Activated T-helper 1 cell treated with anti-CD3 and anti-CD28 coated beads, Interleukin-12 subunit alpha, Interleukin-12 subunit beta, Interleukin-2, Interleukin-4 antibody, amounts not matched to agents 30 ng/mL and 10 ng/mL and 1 ng/mL, durations not matched to agents 14 hours and 24 hours and 36 hours (primary cell): ENCODE measurements at places on chromosomes 4 and X.
A peak's percentile ranks its signal among the peaks of the same experiment; 100 is the strongest.

GRCh38 chr4:74539044-74539790 is 94.3 kb downstream of the AREG start:
- H3K36me3 ChIP-seq: no peaks in the 10 kb centered on the region
- H3K27ac ChIP-seq: no peak overlapping the region
- peaks cover 5% of the 10 kb centered on the region for H3K27me3 ChIP-seq
- H3K4me3 ChIP-seq: no peak overlapping the region
- no peak for DNase-seq

GRCh38 chr4:56250776-56251175 is 136.5 kb downstream of the AASDH start:
- no peak overlapping the region for H3K27ac ChIP-seq
- peaks cover 18% of the 10 kb centered on the region for H3K27me3 ChIP-seq
- no peak for DNase-seq
- H3K36me3 ChIP-seq: no peaks in the 10 kb centered on the region

- H3K27me3 ChIP-seq: peaks cover 1% of the 10 kb centered on the region
- no peak overlapping the region for H3K27ac ChIP-seq
- DNase-seq: no peak
- H3K4me1 ChIP-seq: no peaks in the 10 kb centered on the region
- H3K36me3 ChIP-seq: no peaks in the 10 kb centered on the region
- no peak overlapping the region for H3K4me3 ChIP-seq
These were observed 155.7 kb upstream of the JADE1 start for GRCh38 chr4:128653527-128654444.

GRCh38 chrX:113644426-113644825 is 803.8 kb upstream of the AMOT start:
- no peak overlapping the region for H3K4me3 ChIP-seq
- H3K4me1 ChIP-seq: no peaks in the 10 kb centered on the region
- DNase-seq: no peak
- H3K27me3 ChIP-seq: no peaks in the 10 kb centered on the region
- no peak overlapping the region for H3K27ac ChIP-seq
- H3K36me3 ChIP-seq: no peaks in the 10 kb centered on the region

GRCh38 chr4:77152421-77152820 is 4.6 kb upstream of the CCNG2 start:
- no peak for DNase-seq
- H3K27me3 ChIP-seq: no peaks in the 10 kb centered on the region
- H3K27ac ChIP-seq: no peak overlapping the region

GRCh38 chr4:37673538-37674192 is 12.5 kb downstream of the RELL1 start:
- H3K4me1 ChIP-seq: peaks cover 79% of the 10 kb centered on the region
- H3K27me3 ChIP-seq: no peaks in the 10 kb centered on the region

GRCh38 chrX:100895365-100896075 is 21.4 kb upstream of the NOX1 start:
- H3K4me3 ChIP-seq: no peak overlapping the region
- H3K27me3 ChIP-seq: no peaks in the 10 kb centered on the region
- no peaks in the 10 kb centered on the region for H3K36me3 ChIP-seq
- no peak for DNase-seq

DNA sequence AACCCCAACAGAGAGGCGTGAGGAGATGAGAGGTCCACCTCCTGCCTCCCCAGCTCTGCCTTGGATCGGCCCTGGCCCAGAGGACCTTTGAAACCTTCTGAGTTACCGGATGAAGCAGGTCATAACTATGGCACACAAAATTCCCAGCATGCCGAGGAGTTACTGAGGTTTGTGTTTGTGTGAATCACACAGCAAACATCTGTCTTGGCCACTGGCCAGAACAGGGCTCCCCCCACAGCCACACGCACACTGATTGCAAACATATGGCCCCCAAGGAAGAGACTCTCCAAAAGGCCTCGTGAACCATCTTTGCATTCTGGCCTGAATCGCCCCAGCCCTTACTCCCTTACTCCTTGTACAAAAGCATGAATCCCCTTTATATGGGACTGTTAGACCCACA is 18.9 kb downstream of the RPS4X start:
- no peak overlapping the region for H3K4me3 ChIP-seq
- H3K27me3 ChIP-seq: peaks cover 22% of the 10 kb centered on the region
- no peak overlapping the region for H3K27ac ChIP-seq
- no peaks in the 10 kb centered on the region for H3K4me1 ChIP-seq

- H3K27ac ChIP-seq: no peak overlapping the region
- no peaks in the 10 kb centered on the region for H3K4me1 ChIP-seq
- no peak overlapping the region for H3K4me3 ChIP-seq
- H3K27me3 ChIP-seq: peaks cover 6% of the 10 kb centered on the region
- no peaks in the 10 kb centered on the region for H3K36me3 ChIP-seq
- no peak for DNase-seq
These were observed 25.4 kb upstream of the PDE5A start for GRCh38 chr4:119653990-119654389.

DNA sequence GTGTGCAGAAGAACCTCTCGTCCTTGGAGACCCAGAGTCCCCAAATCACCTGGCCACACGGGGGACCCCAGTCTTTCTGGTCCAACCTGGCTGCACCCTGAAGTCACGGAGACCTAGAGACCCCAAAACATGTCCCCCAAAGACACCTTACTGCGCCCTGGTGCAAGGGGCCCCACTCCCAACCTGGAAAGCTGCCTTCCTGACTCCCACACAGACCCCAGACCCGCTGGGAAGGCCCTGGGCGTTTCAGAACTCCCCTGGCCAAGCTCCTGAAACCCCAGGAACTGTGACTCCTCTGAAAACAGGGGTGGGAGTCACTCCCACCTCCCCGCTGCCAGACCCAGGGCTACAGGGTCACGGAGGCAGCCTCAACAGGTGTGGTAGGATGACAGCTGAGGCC is 12.7 kb upstream of the SHOX start:
- no peaks in the 10 kb centered on the region for H3K36me3 ChIP-seq
- no peaks in the 10 kb centered on the region for H3K4me1 ChIP-seq
- H3K4me3 ChIP-seq: no peak overlapping the region
- peaks cover 22% of the 10 kb centered on the region for H3K27me3 ChIP-seq

DNA sequence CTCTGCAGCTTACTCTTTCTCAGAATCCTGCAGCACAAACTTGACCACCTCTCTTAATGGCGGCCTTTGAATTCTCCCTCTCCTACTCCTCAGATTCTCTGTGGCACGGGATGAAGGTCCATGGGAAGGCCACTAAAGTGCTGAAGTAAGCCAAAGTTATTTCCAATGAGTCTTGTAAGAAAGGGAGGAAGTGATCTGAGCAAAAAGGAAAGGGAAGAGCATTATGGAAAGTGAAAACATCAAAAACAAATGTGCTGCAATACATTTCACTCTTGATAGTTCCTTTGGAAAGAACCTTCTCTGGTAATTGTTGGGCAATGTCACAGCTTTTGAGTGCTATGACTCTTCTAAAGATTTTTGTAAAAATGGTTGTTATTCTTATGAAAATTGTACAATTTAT is 54.3 kb upstream of the CAMK2D start:
- H3K4me3 ChIP-seq: no peak overlapping the region
- peaks cover 4% of the 10 kb centered on the region for H3K4me1 ChIP-seq
- H3K27me3 ChIP-seq: no peaks in the 10 kb centered on the region
- no peak for DNase-seq
- H3K27ac ChIP-seq: no peak overlapping the region
- no peaks in the 10 kb centered on the region for H3K36me3 ChIP-seq

DNA sequence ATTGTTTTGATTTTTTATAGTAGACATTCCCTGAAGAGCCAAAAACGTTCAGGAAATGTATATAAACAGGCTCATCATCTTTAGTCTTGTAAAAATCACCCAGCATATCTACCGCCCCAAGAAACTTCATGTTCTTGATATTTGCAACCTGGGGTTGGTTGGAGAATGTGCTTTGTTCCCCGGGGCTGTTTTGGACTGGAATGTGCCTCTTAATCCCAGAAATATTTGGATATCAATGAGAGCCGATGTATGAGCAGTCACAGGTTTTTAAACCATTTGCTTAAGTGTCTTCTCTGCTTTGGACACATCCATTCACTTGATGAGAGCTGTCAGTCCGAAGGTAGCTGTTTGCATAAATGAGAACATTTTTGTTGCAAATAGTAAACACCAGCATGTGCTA is 449.7 kb downstream of the PCDH7 start:
- no peak for DNase-seq
- no peaks in the 10 kb centered on the region for H3K36me3 ChIP-seq
- H3K4me3 ChIP-seq: no peak overlapping the region
- H3K4me1 ChIP-seq: no peaks in the 10 kb centered on the region

DNA sequence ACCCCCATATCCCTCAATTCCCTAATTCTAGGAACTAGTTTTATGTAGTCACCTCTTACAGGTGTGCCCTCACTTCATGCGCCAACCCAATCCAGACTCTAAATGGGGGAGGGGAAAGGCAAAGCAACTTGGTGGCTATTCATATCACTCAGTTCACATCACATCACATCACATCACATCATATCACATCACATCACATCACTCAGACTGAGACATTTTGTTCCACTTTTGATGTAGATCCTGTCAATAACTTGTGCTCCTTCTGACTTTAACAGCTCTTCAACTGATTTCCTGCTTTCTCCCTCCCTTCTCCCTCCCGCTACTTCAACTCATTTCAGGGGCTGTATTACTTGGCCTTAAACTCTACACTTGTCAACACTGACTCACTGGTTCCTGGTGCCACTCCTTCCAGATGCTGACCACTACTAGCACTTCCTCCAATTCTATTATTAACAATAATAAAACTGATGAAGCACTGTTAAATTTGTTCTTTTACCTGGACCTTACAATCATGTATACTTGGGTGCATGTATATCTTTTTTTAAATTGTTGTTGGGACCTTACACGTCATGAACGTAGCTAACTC is 29.1 kb upstream of the PLS3 start:
- no peaks in the 10 kb centered on the region for H3K36me3 ChIP-seq
- no peaks in the 10 kb centered on the region for H3K4me1 ChIP-seq
- H3K4me3 ChIP-seq: no peak overlapping the region

DNA sequence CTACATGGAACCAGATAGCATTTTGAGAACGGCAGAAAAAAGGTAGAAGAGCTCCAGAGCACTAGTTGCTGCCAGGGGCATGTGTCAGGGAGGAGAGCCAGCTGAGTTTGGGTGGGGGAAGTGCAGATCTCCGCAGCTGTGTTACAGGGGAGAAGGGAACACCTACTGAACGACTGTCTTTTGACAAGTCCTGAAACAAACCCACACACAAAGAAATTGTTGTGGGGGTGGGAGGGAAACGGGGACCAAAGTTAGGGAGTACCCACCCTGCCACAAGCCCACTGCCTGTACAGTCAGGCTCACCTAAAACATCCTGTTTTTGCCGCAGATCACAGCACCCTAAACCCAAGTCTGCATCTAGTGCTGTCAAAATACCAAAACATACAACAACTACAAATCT is 55.5 kb downstream of the LEF1 start:
- peaks cover 100% of the 10 kb centered on the region for H3K4me1 ChIP-seq
- peak; percentile 54 for DNase-seq
- H3K4me3 ChIP-seq: peak overlapping the region; percentile 83
- peaks cover 43% of the 10 kb centered on the region for H3K36me3 ChIP-seq

DNA sequence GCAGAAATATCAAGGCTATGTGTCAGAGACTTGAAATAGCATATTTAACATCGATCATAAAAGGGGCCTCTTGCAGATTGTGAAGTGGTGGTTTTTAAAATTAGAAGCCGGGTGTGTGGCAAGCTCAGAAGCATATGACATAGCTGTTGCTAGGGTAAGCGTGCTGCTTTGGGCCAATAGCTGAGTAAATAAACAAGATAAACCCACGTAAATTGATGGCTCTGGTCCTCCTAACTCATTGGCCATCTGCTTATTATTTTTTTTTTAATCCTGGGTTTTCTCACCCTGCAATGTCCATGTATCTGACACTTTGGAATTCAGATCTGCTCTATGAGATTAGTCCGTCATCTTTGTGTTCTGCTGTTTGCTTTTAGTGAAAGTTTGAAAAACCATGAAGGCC is 32.6 kb upstream of the STOX2 start:
- no peaks in the 10 kb centered on the region for H3K4me1 ChIP-seq
- H3K27ac ChIP-seq: no peak overlapping the region
- no peaks in the 10 kb centered on the region for H3K27me3 ChIP-seq
- DNase-seq: no peak
- H3K36me3 ChIP-seq: no peaks in the 10 kb centered on the region
- no peak overlapping the region for H3K4me3 ChIP-seq

DNA sequence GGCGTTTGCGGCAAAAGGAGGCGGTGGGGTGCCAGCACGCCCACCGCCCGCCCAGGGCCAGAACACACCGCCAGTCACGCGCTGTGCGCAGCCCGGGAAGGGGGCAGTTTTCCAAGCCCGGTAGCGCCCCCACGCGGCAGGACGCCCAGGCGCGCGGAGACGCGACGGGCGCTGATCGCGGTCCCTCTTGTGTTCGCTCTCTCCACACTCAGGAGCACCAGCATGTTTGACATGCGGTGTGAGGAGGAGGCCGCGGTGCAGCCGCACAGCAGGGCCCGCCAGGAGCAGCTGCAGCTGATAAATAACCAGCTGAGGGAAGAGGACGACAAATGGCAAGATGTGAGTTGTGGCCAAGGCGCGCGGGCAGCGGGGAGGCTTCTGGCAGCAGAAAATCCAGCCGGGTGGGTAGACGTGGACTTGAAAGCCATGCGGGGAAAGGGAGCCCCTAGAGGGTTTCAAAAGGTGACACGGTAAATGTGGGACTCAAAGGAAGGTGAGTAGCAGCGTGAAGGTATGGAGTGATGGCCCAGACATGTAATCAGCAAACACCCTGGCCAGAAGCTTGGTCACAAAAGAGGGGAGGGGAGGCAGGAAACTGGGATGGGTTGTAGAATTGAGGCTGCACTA is 104.1 kb downstream of the PHOX2B start:
- H3K27me3 ChIP-seq: peaks cover 23% of the 10 kb centered on the region
- no peaks in the 10 kb centered on the region for H3K36me3 ChIP-seq
- no peaks in the 10 kb centered on the region for H3K4me1 ChIP-seq
- no peak overlapping the region for H3K4me3 ChIP-seq

DNA sequence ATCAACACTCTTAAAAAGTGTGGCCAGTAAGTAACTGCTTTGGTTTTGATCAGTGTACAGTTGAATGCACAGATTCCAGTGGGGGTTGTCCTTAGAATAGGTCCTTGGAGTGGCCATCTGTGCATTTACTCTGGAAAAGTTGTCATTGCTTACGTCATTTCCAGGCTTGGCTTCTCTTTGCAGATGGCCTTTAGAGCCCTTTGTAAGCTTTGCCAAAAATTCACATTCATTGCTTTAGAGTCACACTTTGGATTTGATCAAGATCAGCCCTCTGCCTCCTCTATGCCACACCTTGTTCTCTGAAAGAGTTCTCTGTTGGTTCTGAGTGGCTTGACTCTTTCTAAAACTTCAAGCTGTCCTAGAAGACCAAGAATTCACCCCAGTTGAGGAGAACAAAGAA is 83.9 kb downstream of the MAMLD1 start:
- no peak overlapping the region for H3K4me3 ChIP-seq
- no peak overlapping the region for H3K27ac ChIP-seq
- peaks cover 3% of the 10 kb centered on the region for H3K36me3 ChIP-seq
- peaks cover 14% of the 10 kb centered on the region for H3K4me1 ChIP-seq
- H3K27me3 ChIP-seq: no peaks in the 10 kb centered on the region
- DNase-seq: no peak

DNA sequence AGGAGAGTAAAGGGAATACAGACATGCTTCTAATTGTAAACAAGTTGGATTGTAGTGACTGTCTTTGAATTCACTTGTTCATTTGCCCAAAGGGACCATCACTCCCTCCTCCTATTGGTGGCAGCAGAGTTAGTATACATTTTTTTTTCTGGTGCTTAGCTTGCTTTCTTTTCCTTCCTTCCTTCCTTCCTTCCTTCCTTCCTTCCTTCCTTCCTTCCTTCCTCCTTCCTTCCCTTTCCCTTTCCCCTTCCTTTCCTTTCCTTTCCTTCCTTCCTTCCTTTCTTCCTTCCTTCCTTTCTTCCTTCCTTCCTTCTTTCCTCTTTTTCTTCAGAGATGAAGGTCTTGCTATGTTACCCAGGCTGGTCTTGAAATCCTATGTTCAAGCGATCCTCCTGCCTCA is 94.8 kb upstream of the ATP6AP2 start:
- no peaks in the 10 kb centered on the region for H3K27me3 ChIP-seq
- H3K4me1 ChIP-seq: peaks cover 12% of the 10 kb centered on the region
- H3K36me3 ChIP-seq: no peaks in the 10 kb centered on the region
